Activated T-cell treated with anti-CD3 and anti-CD28 coated beads, Interleukin-2, amount 50 U/mL, for 72 hours (primary cell): ENCODE measurements at places on chromosomes 2 and 18. TPM values are rescaled to one million over a fixed set of nuclear protein-coding genes. Genes with fewer than 3 reads are reported as not detected.

DNA sequence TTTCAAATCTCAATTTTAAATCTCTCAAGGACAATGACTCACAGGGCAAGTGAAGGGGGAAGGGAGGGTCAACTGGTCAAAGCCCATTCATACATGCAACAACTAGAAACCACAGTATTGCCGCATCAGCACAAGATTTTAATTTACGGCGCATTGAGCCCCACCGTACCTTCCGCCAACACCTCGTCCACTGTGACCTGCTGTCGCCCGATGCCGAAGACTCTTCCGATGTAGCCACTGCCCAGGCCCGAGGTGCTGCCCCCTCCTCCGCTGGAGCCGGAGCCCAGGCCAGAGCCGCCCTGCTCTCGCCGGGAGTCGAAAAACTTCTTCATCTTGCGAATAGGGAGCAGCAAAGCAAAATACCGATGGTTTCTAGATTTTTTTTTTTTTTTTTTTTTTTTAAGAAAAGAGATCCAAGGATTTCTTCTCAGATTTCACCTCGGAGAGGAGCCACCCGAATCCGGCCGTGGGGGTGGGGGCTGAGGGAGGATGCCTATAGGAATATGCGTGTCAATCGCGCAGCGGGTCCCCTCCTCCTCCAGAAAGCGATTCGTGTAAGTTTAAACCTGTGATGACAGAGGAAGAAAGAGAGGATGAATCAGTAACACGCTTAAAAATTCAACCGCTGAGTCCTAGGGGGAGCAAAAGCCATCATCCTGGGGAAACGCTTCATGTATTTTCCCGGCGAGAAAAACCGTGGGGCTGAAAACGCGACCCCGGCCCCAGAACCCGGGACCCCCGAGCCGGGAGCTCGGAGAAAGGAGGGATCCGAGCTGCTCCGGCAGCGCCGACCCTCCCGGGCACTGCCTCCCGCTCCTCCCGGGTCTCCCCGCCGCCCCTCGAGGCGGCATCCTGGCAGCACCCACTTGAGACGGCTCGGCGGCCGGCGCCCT, 584 bp downstream of the AAK1 start:
- peak overlapping the region; percentile 91 for H3K4me3 ChIP-seq
- peaks cover 18% of the 10 kb centered on the region for H3K36me3 ChIP-seq
- H3K4me1 ChIP-seq, result peaks cover 63% of the 10 kb centered on the region

DNA sequence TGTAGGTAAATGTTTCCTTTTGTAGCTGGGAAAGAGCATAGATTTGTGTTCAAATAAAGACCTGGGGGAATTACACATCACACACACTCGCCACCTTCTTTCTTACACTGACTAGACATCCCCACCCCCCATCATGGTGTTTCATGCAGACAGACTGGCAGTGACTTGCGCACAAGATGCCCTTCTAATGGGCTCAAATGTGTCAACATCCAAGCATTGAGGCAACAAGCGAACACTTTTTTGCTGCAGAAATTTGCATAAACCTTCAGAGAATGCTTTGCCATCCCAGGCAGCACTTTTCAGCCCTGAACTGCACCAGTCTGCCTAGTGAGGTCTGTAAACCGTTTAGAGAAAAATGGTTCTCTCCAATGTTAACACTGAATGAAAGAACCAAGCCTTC, 4.5 kb downstream of the HOXD8 start:
- H3K4me3 ChIP-seq, result no peak overlapping the region
- peaks cover 54% of the 10 kb centered on the region for H3K4me1 ChIP-seq
- H3K36me3 ChIP-seq, result peaks cover 6% of the 10 kb centered on the region
- H3K27me3 ChIP-seq, result peaks cover 83% of the 10 kb centered on the region

GRCh38 chr18:36075862-36076587, 8.7 kb upstream of the RPRD1A start:
- no peaks in the 10 kb centered on the region for H3K27me3 ChIP-seq
- no peak overlapping the region for H3K4me3 ChIP-seq
- no peak for DNase-seq
- H3K27ac ChIP-seq, result no peak overlapping the region

Gene C1QL2
- total RNA-seq, result not detected

Gene SH2D6
- 3.2 TPM for total RNA-seq
